ENCODE measurements at places on chromosomes 6 and 20.

GRCh38 chr20:25863536-25864325 is 167.1 kb upstream of the ZNF337 start:
- DNase-seq = peak; percentile 22

DNA sequence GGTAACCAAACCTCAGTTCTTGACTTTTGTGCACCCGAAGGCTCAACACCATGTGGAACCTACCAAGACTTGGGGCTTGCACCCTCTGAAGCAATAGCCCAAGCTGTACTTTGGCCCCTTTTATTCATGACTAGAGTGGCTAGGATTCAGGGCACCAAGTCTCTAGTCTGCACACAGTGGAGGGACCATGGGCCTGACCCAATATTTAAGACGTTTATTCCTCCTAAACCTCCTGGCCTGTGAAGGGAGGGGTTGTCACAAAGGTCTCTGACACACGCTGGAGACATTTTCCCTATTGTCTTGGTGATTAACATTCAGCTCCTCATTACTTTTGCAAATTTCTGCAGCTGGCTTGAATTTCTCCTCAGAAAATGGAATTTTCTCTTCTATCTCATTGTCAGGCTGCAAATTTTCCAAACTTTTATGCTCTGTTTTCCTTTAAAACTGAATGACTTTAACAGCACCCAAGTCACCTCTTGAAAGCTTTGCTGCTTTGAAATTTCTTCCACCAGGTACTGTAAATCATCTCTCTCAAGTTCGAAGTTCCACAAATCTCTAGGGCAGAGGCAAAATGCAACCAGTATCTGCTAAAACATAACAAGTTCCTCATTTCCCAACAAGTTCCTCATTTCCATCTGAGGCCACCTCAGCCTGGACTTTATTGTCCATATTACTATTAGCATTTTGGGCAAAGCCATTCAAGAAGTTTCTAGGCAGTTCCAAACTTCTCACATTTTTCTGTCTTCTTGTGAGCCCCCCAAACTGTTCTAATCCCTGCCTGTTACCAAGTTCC is 481.4 kb upstream of the BTBD3 start:
- DNase-seq = no peak

DNA sequence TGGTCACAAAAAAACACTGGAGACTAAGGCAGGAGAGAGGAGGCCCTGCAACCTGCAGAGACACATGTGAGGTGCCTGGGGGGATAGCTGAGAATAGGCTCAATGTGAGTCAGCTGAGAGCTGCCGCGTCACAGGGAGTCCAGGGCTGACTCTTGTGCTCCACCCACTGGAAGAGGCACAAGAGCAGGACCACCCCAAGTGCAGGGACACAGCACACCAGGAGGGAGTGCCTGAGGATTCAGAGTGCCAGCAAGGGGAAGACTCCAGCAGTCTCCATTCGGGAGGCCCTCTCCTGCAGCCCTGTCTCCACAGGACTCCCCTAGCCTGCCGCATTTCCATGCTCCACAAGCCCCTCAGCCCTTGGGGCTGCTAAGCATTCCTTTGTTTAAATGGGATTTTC is 105.5 kb downstream of the HUS1B start:
- DNase-seq = no peak

DNA sequence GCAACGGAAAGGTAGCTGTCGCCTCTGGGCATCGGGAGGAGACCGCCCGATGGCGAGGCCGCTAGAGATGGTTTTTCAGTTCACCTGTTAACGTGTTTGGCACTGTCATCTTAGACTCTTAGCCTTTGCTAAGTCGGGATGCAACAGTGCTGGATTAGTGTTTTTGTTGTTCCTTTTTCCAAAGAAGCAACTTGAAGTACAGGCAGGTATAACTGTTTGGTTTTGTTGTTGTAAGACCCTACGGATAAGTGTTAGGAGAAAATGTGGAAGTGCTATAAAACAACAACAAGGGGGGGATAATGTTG is 723 bp downstream of the MANEA start:
- no peak for DNase-seq

- no peak for DNase-seq
Observed at GRCh38 chr6:138012682-138013081, 94.5 kb downstream of the PERP start.

- no peak for DNase-seq
Observed at GRCh38 chr6:92459606-92460005, 959.8 kb downstream of the EPHA7 start.

DNA sequence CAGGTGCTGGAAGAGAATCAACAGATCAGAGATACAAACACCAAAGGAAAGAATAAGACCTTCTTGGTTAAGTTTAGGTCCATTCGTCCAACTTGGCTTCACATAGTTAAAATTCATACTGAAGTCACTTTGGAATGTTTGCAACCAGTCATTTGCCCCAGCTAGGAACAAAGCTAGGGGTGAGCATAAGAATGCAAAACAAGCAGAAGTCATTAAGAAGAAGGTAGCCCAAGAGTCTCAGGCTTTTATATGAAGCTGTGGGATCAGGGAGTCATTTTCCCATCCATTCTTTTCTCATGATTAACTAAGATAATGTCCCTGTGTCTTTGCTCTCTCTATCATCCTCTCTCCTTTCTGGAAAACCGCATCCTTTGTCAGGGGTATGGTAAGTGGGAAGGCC is 51.5 kb upstream of the TMEM170B start:
- DNase-seq = no peak

GRCh38 chr6:169862892-169863525 is 111.6 kb downstream of the ERMARD start:
- no peak for DNase-seq

All from activated naive CD4-positive, alpha-beta T cell (primary cell).